Skeletal muscle cell (primary cell): ENCODE measurements at places on chromosomes 6 and 20.

DNA sequence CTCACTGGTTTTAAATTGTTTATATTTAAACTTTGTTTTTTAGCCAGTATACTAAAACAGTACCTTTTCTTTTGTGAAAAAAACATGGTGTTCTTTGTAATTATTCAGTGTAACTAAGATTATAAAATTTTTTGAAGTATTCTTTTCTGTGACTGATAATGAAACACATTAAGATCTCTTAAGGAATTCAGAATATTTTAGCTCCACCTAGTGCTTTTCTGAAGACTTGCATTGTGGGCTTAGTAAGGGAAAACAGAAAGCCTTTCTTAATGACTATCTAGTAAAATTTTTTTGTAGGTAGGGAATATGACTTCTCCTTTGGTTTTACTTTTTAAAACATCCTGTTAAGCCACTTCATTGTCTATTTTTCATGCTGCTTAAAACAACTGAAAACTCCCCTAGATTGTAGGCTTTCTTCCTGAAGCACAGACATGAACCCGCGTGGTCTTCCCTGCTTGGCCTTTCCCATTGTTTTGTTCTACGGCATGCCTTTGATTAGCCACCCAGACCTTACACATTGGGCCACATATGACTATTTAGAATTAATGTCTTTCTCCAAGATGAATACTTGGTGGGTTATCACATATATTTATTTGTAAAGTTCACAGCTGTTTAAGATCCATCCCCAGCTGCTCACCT lies 72.1 kb downstream of the AFDN start:
- peak; percentile 6 for DNase-seq

DNA sequence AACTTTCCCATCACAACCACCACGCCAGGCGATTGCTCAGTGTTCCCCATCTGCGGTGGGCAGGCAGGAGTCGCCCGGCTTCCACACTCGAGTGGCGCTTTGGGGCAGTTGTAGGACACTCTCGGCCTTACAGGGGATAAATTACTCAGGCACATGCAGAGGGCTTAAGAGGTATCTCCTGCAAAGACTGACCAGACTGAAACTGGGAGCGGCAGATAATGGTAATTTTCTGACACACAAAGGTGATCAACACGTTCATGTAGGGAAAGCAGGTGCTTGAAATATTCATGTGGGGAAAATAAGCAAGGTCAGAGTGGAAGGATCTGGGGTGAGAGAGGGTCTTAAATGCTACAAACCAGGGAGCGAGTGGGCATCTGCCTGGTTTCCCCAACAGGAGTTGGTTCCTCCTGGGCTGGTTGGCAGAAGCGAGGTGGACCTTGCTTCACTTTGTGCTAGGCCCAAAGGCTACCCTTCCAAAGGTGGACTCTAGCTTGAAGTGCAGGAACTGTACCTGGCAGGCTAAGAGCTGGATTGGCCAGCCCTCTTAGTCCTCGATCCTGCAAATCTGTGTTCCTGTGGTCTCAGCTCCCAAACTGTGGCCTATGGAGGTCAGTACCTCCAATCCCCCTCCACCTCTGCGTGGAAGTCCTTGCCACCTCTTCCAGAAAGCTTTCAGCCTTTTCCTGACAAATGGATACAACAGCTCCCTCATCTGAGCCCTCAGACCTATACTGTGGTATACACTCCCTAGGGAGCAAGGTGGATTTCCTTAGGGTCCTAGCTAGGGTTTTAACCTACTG lies 16.7 kb downstream of the PLAGL2 start:
- DNase-seq = no peak

GRCh38 chr6:18498408-18498807 lies 111.3 kb downstream of the RNF144B start:
- no peak for DNase-seq

DNA sequence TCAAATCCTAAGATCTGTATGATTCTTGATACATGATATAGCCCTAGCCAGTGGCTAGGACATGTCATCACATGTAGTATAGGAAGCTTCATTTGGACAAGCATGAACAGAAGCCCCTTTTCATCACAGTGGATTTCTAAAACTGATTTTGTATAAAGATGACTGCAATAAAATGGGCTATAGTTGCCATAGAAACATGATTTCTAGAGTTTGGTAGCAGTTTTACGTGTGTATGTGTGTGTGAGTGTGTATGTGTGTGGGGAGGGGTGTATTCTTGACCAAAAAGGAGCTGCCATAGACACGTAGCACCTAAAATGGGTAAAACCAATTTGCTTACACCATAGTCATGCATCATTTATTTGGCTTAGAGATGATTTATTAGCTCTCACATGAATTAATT lies 200.5 kb upstream of the CNR1 start:
- DNase-seq = no peak

GRCh38 chr6:32890831-32891230 lies 36.8 kb downstream of the PSMB9 start:
- no peak for DNase-seq

DNA sequence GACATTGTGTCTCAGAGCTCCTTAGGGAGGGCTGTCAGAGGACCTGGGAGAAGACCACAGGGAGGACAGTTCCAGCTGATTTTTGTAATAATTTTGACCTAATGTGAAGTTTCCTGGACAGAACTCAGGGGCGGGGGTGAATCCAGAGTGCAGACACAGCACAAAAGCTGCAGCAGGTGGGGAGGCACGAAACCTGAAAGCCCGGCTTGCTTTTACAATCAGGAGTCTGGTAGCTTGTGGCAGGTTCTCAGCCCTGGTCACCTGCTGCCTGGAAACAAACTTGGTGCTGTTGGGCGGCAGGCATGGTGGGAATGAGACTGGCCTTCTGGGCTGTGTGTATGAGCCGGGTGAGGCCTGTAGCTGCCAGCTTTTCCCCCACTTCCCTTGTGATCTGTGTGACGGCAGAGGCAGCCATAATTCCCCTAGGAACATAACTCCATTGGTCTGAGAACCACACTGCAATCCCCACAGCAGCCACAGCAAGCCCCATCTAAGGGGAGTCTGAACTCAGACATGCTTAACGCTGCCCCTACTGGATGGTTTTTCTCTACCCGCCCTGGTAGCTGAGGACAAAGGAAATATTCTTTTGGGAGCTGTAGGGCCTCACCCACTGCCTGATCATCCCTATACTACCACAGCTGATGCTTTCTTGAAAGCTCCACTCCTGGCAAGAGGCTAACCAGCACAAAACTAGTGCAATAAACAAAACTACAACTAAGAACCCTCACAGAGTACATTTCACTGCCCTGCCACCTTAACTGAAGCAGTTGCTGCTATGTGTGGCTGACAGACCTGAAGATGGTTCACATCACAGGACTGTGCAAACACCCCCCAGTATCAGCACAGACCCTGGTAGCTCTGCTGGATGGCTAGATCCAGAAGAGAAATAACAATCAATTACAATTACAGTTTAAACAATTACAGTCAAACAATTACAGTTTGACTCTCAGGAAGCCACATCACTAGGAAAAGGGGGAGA lies 1055.1 kb upstream of the GJE1 start:
- DNase-seq = no peak

GRCh38 chr6:51843456-51844056 lies 243.9 kb downstream of the PKHD1 start:
- DNase-seq = no peak

DNA sequence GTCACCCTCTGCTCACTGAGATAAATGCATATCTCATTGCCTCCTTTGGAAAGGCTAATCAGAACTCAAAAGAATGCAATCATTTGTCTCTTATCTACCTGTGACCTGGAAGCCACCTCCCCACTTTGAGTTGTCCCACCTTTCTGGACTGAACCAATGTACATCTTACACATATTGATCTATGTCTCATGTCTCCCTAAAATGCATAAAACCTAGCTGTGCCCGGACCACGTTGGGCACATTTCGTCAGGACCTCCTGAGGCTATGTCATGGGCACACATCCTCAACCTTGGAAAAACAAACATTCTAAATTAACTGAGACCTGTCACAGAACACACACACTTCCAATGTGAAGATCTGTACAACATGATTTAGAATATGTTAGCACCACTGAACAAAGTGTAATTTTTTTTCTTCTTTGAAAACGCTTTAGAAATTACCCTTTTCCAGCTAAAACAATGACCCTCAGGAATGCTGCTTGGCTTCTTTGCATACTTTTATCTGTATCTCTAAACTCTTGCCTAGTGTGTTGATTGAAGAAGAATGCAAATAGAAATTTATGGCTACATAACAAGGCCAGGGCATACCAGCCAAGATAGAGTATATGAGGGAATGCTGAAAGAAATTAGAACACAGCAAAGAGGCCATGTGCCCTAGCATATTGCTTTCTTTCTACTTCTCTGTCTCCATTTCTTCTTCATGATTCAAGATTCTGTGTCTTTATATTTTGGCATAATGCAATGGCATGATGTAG lies 84.6 kb upstream of the DST start:
- no peak for DNase-seq

GRCh38 chr6:129608886-129609537 lies 101.0 kb downstream of the ARHGAP18 start:
- no peak for DNase-seq

- DNase-seq = no peak
Observed at GRCh38 chr6:119526561-119527230, 177.1 kb upstream of the MAN1A1 start.

- DNase-seq = no peak
Observed at GRCh38 chr20:33869283-33869682, 58.1 kb downstream of the CHMP4B start.

DNA sequence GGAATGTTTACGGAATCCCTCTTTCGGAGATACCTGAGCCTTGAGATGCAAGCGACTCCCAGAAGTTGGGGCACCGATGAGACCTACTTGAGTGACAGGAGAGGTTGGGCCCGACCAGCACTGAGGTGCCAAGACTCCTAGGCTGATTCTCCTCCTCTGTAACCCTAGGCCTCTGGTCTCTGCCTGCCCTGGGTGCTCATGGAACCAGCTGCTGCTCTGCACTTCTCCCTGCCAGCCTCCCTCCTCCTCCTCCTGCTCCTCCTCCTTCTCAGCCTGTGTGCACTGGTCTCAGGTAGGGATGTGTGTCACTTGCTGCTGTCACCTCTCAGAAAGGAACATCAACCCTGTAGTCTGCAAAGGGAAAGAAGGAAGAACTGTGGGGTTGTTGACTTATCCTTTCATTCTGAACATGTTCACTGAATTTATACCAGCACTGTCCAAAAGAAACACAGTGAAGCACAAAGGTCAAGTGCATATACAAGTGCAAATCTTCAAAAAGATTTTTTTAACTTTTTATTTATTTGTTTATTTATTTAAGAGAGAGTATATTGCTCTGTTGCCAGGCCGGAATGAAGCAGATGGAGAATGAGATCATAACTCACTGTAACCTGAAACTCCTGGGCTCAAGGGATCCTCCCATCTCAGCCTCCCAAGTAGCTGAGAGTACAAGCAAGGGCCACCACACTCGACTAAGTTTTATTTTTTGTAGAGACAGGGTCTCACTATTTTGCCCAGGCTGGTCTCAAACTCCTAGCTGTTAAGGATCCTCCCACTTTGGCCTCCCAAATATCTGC lies 913 bp downstream of the BTN2A2 start:
- no peak for DNase-seq

- DNase-seq = no peak
Observed at GRCh38 chr20:61246269-61246668, 5.8 kb upstream of the CDH4 start.

DNA sequence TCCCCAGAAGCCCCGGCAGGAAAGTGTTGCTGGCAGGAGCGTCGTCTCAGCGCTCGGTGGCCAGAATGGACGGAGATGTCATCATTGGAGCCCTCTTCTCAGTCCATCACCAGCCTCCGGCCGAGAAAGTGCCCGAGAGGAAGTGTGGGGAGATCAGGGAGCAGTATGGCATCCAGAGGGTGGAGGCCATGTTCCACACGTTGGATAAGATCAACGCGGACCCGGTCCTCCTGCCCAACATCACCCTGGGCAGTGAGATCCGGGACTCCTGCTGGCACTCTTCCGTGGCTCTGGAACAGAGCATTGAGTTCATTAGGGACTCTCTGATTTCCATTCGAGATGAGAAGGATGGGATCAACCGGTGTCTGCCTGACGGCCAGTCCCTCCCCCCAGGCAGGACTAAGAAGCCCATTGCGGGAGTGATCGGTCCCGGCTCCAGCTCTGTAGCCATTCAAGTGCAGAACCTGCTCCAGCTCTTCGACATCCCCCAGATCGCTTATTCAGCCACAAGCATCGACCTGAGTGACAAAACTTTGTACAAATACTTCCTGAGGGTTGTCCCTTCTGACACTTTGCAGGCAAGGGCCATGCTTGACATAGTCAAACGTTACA lies 817 bp downstream of the GRM1 start:
- DNase-seq = no peak

- DNase-seq = no peak
Observed at GRCh38 chr20:768426-768978, at the start of gene SLC52A3. Gene SLC52A3 (minus strand): TSS chr20:768500. CDS start chr20:765774, 2,726 bp downstream.
